ENCODE measurements at places on chromosomes 5 and 9.

DNA sequence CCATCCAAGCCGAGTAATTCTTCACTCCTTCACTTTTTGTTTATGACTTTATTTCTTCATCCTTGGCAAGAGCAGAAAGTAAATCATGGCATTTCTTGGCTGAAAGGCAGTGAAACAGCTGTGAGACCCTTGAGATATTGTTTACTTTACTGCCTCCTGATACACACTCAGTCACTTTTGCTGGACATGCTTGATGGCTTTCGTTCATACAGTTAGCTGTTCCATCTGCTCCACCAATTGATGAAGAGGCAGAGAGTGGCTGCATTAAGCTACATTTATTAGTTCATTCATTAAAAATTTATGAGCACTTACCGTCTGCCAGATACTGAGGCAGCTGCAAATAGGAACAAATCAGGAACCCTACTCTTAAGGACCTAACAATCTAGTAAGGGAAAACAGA is 184.4 kb upstream of the OR13F1 start:
- H3K27ac ChIP-seq, result no peak overlapping the region
- DNase-seq, result no peak
- H3K36me3 ChIP-seq, result no peaks in the 10 kb centered on the region
- no peak overlapping the region for H3K4me3 ChIP-seq
- no peaks in the 10 kb centered on the region for H3K27me3 ChIP-seq

- H3K27ac ChIP-seq, result no peak overlapping the region
- no peak overlapping the region for H3K4me3 ChIP-seq
- H3K27me3 ChIP-seq, result no peaks in the 10 kb centered on the region
- no peaks in the 10 kb centered on the region for H3K4me1 ChIP-seq
- no peak for DNase-seq
Measured at GRCh38 chr9:82882138-82882537, 180.8 kb downstream of the RASEF start.

DNA sequence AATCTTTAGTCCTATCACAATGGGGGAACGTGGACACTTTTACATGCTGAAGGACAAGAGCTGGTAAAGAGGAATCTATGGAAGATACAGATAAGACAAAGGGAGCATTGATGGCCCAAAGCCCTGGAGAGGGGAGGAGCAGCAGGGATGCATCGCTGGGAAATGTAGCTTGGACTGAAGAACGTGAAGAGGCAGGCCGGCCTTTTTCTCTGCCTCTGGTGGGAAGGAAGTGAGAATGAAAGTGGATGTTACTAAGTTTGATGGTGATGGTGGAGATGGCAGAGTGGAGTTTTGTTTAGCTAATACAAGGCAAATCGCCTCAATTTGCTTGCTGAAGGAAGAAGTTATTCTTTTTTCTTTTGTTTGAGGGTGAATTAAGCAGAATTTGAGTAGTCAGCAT is 124.6 kb upstream of the TAF11L2 start:
- H3K4me3 ChIP-seq, result no peak overlapping the region
- H3K27ac ChIP-seq, result no peak overlapping the region
- no peaks in the 10 kb centered on the region for H3K4me1 ChIP-seq
- no peaks in the 10 kb centered on the region for H3K27me3 ChIP-seq

GRCh38 chr9:121861501-121862180 is 210.2 kb downstream of the DAB2IP start:
- H3K27me3 ChIP-seq, result no peaks in the 10 kb centered on the region
- no peak for DNase-seq
- no peak overlapping the region for H3K27ac ChIP-seq
- H3K36me3 ChIP-seq, result no peaks in the 10 kb centered on the region
- H3K4me3 ChIP-seq, result no peak overlapping the region

- H3K27ac ChIP-seq, result no peak overlapping the region
- H3K36me3 ChIP-seq, result no peaks in the 10 kb centered on the region
- no peaks in the 10 kb centered on the region for H3K27me3 ChIP-seq
- H3K4me3 ChIP-seq, result peak overlapping the region; percentile 72
- DNase-seq, result no peak
- peaks cover 29% of the 10 kb centered on the region for H3K4me1 ChIP-seq
Measured at GRCh38 chr5:43309637-43310036, 3.6 kb downstream of the HMGCS1 start.

GRCh38 chr9:131622523-131622922 is 77.2 kb downstream of the PRRT1B start:
- no peak overlapping the region for H3K4me3 ChIP-seq
- peaks cover 29% of the 10 kb centered on the region for H3K4me1 ChIP-seq
- H3K27ac ChIP-seq, result peak overlapping the region; percentile 8
- H3K36me3 ChIP-seq, result peaks cover 96% of the 10 kb centered on the region
- no peaks in the 10 kb centered on the region for H3K27me3 ChIP-seq
- DNase-seq, result no peak

DNA sequence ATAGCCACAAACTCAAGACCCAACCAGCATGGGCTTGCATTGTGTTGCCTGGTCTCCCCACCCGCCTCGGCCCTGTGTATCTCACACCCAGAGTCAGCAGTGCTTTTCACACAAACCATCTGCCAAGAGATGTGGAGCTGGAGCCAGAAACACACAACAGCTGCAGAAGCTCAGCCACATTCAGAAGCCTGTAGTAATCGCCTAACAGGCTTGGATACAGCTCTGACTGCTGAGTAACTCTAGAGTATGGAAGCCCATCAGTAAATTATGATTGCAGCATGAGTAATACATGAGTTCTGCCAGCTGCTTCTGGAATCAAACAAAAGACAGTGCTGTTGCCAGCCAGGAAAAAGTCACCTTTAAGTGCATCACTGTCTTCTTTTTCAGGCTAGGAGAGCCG is 16.0 kb downstream of the TEK start:
- H3K27me3 ChIP-seq, result no peaks in the 10 kb centered on the region
- no peak overlapping the region for H3K4me3 ChIP-seq
- no peak for DNase-seq
- no peak overlapping the region for H3K27ac ChIP-seq

DNA sequence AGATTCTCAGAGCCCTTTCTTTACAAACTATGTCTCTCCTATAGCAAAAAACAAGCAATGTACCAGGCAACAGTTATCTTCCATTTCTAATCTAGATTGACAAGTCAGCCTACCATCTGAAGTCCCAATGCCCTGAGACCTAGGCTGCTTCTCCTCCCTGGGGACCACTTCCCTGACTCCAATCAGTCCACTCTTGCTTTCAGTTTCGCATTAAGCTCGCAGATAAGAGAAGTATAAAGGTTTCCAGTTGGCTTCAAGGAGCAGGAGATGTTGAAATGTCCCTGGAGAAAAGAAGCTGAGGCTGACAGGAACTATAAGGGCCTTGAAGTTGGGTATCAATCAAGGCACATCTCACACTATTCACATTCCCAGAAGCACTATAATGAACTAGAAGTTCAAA is 32.3 kb downstream of the ERP44 start:
- H3K4me1 ChIP-seq, result peaks cover 21% of the 10 kb centered on the region
- no peaks in the 10 kb centered on the region for H3K27me3 ChIP-seq
- H3K27ac ChIP-seq, result no peak overlapping the region

GRCh38 chr9:132011896-132012295 is 67.8 kb downstream of the MED27 start:
- H3K27ac ChIP-seq, result no peak overlapping the region
- no peaks in the 10 kb centered on the region for H3K4me1 ChIP-seq
- DNase-seq, result no peak
- H3K36me3 ChIP-seq, result peaks cover 11% of the 10 kb centered on the region
- H3K27me3 ChIP-seq, result no peaks in the 10 kb centered on the region

- no peak overlapping the region for H3K27ac ChIP-seq
- H3K4me1 ChIP-seq, result peaks cover 67% of the 10 kb centered on the region
- H3K4me3 ChIP-seq, result no peak overlapping the region
- H3K36me3 ChIP-seq, result no peaks in the 10 kb centered on the region
- H3K27me3 ChIP-seq, result no peaks in the 10 kb centered on the region
- DNase-seq, result peak; percentile 60
Measured at GRCh38 chr5:136014049-136015002, 14.5 kb upstream of the TGFBI start.

DNA sequence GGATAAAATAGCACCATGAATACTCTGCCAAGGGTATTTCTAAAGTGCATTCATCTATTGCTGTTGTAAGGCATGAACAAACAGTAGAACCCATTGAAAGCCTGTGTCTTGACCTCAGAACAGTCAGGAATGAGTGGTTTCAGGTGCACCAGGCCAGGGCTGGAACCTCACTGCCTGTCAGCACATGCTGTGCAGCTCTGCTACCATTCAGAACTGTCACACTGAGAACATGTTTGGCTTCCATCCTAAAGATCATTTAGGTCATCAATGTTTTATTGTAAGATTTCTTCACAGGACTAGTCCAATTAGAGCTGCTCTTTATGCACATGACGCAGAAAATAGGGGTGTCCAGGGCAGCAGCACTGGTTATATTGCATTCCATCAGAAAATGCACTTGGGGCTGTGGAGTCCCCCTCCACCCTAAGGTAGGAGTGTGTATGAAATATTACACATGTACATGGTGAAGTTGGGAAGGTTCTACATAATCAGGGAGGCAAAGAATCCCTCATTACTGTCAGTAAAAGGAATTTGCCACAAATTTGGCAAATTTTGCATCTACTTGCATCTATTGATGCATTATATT is 408.0 kb downstream of the CTNND2 start:
- no peak overlapping the region for H3K4me3 ChIP-seq
- no peak for DNase-seq
- no peak overlapping the region for H3K27ac ChIP-seq
- no peaks in the 10 kb centered on the region for H3K4me1 ChIP-seq
- no peaks in the 10 kb centered on the region for H3K27me3 ChIP-seq

- H3K27ac ChIP-seq, result no peak overlapping the region
- H3K4me1 ChIP-seq, result peaks cover 5% of the 10 kb centered on the region
- DNase-seq, result no peak
- H3K4me3 ChIP-seq, result no peak overlapping the region
- no peaks in the 10 kb centered on the region for H3K27me3 ChIP-seq
Measured at GRCh38 chr5:133947431-133947841, 21.0 kb downstream of the C5orf15 start.

GRCh38 chr5:63201738-63202137 is 623.1 kb downstream of the LRRC70 start:
- no peak overlapping the region for H3K27ac ChIP-seq
- H3K4me1 ChIP-seq, result no peaks in the 10 kb centered on the region
- no peaks in the 10 kb centered on the region for H3K36me3 ChIP-seq
- no peak for DNase-seq

- H3K27ac ChIP-seq, result no peak overlapping the region
- no peak overlapping the region for H3K4me3 ChIP-seq
- DNase-seq, result no peak
- no peaks in the 10 kb centered on the region for H3K27me3 ChIP-seq
- H3K36me3 ChIP-seq, result no peaks in the 10 kb centered on the region
Measured at GRCh38 chr5:29889051-29889450, 1304.4 kb upstream of the CDH6 start.

- H3K36me3 ChIP-seq, result no peaks in the 10 kb centered on the region
- H3K4me3 ChIP-seq, result no peak overlapping the region
- peak overlapping the region; percentile 0 for H3K27ac ChIP-seq
- peaks cover 16% of the 10 kb centered on the region for H3K4me1 ChIP-seq
- no peaks in the 10 kb centered on the region for H3K27me3 ChIP-seq
Measured at GRCh38 chr5:66882606-66883227, 286.5 kb downstream of the MAST4 start.

GRCh38 chr9:87586731-87587355 is 89.2 kb downstream of the DAPK1 start:
- no peaks in the 10 kb centered on the region for H3K27me3 ChIP-seq

DNA sequence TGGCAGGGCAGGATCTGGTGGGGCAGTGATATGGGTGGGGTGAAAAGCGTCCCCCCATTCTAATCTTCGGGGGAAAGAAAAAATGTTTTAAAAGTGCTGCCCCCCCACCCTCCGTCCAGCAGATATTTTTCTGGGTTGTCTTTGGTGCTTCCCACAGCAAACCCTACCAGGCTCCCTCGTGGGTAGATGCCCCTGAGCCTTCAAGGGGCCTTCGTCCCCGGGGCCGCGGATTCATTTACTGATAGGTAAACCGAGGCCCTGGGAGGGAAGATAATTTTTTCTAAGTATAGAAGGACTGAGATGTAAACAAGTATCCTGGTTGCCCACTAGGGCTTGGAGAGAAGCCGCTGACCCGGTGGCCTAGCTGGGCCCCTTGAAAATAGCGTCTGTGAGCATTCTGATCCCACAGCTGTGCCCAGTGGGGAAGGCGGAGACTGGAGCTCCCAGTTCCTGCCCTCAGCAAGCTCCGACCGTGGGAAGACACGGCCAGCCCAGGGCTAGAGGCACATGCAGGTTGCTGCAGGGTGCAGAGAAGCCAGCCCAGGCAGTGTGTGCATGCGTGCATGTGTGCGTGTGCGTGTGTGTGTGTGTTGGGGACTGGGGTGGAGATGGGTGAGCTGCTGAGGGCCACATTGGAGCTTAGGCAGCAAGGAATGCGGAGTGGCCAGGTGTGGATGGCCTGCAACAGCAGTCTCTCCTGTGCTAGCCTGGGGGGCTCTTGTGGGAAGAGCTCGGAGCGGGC is 6.0 kb upstream of the RXRA start:
- peak; percentile 39 for DNase-seq
- no peak overlapping the region for H3K27ac ChIP-seq
- H3K4me1 ChIP-seq, result peaks cover 14% of the 10 kb centered on the region
- H3K4me3 ChIP-seq, result no peak overlapping the region
- H3K27me3 ChIP-seq, result no peaks in the 10 kb centered on the region

DNA sequence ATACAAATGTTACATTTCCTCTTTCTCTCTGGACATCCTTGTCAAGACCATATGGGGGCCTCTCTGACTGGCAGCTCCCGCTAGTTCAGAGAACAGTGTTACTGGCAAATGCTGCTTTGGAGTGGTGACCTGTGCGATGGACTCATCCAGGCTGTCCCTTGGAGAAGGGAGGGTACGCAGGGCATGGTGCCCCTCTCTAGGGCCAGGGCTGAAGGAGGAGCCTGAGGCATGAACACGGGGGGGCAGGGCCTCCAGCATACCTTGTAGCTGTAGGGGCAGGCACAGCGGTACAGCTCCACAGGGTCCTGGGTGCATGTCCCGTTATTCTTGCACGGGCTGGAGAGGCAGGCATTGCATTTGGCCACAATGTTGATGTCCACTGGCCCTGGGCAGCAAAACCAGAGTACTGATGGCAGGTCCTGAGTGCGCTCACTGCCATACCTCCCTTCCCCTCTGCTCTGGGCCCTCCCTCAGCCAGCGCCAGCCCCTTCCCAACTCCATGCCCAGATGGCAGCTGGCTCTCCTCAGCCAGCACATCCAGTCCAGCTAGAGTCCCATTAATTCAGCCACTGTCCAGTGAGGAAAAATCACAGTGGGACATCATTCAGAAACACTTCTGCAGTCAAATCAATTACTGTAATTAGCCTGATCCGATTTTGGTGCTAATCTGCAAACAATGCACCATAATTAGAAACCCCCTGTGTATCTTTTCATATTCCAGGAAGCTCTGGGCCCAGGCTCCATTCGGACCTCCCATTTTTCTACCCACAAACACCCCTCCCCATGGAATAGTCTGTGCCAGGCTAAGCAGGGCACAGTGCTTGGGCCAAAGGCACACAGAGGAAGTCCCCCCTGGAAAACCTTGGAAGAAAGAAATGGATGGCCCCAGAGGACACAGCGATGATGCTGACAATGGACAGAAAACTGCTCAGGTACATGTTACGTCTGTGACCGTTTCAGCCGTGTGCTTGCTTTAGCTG is 128.8 kb upstream of the PANK3 start:
- no peak overlapping the region for H3K4me3 ChIP-seq
- H3K27ac ChIP-seq, result no peak overlapping the region
- no peaks in the 10 kb centered on the region for H3K36me3 ChIP-seq
